ENCODE measurements at places on chromosomes 6 and 20. TPM values are rescaled to one million over a fixed set of nuclear protein-coding genes. Genes with fewer than 3 reads are reported as not detected.

The CDC40 gene
- total RNA-seq = 36.3 TPM

The VNN1 gene
- total RNA-seq = not detected

The HLA-DQB2 gene
- total RNA-seq = 0.07 TPM

The CASS4 gene
- total RNA-seq = under 0.01 TPM

The EIF6 gene
- 115 TPM for total RNA-seq

Measured in thoracic aorta endothelial cell (primary cell).